ENCODE measurements at places on chromosomes 6 and 20.

DNA sequence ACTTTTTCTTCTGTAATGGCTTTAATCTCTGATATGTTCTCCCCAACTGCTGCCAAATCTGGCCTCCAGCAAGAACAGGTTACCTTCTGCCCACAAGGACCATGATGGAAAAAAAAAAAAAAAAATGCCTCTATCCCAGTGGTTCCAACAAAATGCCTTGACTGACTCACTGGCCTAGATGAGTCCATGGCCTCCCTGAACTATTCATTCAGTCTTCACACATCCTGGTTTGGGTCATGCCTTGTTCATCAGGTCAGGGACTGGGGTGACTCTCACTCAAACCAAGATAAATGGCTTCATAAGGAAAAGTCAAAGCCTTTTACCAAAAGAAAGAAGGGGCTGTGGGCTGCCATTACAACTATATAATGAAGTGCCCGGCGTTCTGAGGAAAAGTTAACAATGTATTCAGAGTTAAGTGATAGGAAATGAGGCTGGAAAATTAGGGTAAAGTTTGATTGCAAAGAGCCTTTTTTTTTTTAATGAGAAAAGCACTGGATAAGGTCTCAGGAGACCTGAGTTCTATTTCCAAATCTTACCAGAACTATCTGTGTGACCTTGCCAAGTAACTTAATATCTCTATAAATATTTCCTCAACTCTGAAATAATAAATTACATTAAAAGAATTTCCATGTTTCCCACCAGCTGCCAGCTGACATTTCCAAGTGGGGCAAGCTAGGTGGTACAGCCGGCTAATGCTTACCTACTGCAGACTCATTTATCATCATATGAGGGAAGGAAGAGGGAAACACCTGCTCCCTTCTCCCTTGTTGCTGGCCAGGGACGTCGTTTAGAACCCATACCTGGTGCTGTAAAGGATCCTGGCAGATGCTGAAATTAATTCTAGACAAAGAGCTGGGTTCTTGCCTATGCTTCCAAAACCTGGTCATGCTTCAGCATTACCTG is 380.0 kb upstream of the MARCKS start:
- no peak for DNase-seq

- no peak for DNase-seq
Measured at GRCh38 chr6:145214570-145214969, 520.8 kb downstream of the EPM2A start.

GRCh38 chr6:11093376-11093625 is 333 bp upstream of the SMIM13 start:
- no peak for DNase-seq

DNA sequence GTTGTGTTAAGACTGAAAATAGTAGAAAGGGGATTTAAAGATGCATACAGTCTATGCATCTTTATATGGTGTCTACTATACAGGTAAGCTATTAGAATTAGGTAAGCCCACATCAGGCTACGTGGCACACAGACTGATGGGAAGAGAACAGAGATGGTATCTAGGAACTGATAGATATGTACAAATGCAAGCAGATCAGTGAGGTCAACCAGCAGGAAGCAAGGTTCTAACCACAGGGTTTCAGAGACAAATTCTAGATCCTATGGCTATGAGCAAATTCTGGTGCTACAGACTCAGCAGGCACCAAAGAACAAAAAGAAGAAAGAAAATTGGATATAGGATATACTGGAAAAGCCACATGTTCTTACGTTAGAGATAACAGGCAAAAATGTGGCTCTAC is 110.6 kb downstream of the TRDN start:
- no peak for DNase-seq

- no peak for DNase-seq
Measured at GRCh38 chr20:63544241-63544957, 3.1 kb downstream of the SRMS start.

DNA sequence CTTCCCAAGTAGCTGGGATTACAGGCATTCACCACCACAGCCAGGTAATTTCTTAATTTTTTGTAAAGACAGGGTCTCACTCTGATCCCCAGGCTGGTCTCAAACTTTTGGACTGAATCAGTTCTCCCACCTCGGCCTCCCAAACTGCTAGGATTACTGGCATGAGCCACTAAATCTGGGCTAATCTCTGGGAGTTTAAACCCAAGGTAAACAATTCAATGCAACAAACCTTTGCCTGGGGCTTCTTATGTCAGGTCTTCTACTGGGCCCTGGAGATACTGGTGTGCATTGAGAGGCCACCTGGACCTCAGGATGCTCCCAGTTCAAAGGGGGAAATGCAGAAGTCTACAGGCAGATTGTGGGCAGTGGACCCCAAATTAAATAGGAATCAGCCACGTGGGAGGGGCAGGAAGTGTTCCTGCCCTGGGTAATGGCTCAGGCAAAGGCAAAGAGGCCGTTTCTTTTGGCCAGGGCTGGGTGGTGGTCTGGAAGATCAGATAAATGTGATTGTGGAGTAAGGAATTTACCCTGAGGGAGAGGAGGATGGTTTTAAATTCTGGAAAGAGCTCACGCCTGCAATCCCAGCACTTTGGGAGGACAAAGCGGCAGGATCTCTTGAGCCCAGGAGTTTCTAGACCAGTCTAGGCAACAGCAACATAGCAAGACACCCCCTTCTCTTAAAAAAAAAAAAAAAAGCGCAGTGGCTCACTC is 1.3 kb upstream of the MYBL2 start:
- no peak for DNase-seq

- no peak for DNase-seq
Measured at GRCh38 chr6:55617272-55617671, 38.3 kb upstream of the HMGCLL1 start.

- DNase-seq, result no peak
Measured at GRCh38 chr6:52347818-52348217, 14.1 kb upstream of the PAQR8 start.

DNA sequence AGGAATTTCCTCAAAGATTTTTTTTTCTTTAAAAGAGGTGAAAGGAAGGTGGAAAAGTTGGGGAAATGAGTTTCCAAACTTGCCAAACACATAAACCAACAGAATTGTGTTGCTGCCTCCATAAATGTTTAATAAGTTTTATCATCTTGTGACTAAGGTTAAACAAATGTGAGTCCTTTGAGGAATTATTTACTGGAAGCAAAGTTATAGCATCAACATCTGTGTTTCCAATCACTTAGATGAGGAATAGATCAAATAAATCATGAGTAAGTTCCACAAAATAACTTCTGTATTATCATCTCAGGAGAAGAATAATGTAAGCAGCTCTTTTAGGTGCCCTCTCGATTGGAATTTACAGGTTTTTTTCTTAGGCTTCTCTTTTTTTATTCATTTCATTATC is 20.5 kb downstream of the TSHZ2 start:
- DNase-seq, result no peak

GRCh38 chr6:155248008-155249001 is 15.5 kb upstream of the CLDN20 start:
- DNase-seq, result peak; percentile 73

DNA sequence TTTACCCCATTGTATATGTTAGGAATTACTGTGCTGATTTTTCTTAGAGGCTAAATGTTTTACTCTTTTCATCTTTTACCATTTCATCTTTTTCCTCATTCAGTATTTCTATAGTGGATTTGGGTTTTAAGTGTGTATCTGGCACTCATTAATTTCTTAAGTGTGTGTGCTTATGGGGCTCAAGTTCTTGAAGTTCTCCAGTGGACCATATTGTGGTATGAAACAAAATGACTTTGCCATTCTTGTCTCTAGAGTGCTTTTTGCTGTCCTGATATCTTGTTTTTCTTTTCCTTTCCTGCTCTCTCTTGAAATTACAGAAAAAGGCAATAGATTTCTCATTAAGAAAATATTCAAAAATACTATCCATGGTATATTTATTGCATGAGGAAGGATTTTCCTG is 123.1 kb downstream of the ARID1B start:
- no peak for DNase-seq

- DNase-seq, result peak; percentile 37
Measured at GRCh38 chr20:62274332-62274950, 28.4 kb upstream of the ADRM1 start.

DNA sequence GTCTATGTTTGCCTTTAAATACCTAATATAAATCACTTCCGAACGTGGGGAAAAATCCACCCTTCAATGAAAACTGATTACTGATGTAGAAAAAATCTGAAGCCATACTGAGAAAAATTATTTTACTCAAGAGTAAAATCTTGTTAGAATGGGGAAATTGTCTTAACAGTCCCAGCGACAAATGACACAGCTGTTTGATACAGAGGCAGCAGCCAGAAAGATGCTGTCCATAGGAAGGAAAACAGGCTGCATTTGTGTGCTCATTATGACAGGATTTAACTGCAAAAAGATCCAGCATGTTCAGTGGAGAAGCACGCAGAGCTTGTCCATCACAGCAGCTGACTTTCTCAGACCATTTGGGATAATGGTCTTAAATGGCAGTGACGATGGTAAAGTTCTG is 443.0 kb downstream of the TFAP2B start:
- no peak for DNase-seq

DNA sequence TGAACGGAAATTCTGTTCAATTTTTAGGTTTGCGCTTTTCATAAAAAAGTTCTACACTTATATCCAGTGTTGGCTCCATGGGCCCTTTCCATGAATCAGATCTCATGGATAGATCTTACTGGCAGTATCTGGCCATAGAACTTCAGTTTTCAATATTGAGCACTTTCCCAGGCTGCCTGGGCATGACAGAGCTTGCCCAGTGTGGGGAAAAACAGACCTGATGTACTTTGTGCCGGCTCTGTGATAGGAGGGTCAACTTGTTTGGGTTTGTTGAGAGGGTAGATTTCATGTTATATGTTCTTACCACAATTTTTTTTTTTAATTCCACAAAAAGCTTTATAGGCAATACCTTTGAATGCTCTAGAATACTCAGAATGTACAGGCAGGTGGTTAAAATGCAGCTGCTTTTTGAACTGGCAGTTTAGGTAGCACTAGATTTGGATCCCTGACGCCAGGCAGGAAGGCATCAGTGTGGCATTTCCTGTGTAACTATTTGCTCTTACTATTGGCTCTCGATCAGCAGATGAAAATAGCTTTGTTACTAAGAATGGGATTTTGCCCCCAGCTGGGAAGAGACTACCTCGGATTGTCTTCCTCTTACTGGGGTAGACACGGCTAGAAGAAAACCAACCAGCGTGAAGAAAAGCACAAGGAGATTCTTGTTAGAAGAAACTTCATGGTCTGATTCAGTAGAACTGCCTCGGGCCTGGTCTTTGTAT is 404.9 kb upstream of the SOX4 start:
- no peak for DNase-seq

GRCh38 chr6:156402227-156402626 is 375.0 kb upstream of the ARID1B start:
- DNase-seq, result no peak

- DNase-seq, result no peak
Measured at GRCh38 chr6:30787954-30788353, 43.6 kb upstream of the IER3 start.

GRCh38 chr6:162750776-162751175 is 23.0 kb downstream of the PACRG start:
- DNase-seq, result no peak

GRCh38 chr6:87575423-87575822 is 14.4 kb downstream of the RARS2 start:
- no peak for DNase-seq

DNA sequence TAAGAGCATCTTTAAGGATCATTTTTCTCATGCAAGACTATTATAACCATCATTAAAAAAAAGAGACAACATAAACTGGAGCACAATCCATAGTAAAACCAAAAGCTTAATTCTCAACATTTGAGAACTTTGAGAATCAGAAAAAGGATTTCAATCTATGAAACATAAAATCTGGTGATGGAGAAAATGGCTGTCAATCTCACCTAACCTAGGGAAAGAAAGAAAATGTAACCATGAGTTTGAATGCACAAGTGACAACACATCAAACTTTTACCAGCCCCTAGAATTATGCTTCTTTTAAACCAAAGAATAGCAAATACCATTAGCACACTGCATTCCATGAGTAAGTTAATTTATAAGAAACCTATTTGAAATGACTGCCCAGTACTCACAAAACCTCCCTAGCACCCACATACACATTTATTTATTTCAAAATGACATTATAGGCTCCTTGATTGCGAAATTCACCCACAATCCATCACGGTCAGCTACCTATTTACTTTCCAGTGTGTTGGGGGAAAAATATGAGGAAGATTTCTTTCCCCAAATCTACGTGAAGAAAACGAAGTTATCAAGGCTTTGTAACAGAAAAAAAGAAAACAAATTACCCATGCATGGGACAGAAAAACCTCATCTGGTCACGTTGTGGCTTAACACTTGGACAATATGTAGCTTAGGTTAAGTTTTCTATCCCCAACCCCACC is 828 bp downstream of the ASCC3 start:
- DNase-seq, result no peak

DNA sequence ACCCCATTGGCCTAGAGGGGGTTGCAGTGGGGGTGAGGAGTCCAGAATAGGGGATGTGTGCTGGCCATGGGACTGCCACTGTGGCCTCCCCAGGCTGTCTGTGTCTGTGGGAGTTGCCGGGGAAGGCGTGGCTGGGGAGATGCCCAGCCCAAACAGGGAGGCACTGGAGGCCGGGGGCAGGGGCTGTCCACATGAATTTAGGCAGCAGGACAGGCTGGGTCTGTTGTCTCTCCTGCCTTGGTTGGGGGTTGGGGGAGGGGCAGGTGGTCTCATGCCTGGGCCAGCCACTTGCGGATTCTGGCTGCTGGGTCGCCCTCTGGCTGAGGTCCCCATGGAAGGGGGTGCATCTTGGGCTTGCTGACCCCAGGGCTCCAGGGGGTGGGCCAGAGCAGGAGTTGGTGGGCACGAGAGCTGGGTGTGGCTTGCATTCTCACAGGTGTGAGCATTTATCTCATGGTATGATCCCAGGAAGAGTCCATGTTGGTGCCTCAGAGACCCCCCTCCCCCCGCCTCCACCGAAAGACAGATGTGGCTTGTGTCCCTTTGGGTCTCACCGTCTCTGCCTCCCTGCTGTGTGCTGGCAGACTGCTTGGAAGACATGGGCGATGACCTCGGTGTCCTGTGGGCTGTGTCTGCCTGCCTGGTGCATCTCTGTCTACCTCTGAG is 4.0 kb downstream of the SOX18 start:
- no peak for DNase-seq

- no peak for DNase-seq
Measured at GRCh38 chr6:34515473-34516387, 40.4 kb downstream of the SPDEF start.

DNA sequence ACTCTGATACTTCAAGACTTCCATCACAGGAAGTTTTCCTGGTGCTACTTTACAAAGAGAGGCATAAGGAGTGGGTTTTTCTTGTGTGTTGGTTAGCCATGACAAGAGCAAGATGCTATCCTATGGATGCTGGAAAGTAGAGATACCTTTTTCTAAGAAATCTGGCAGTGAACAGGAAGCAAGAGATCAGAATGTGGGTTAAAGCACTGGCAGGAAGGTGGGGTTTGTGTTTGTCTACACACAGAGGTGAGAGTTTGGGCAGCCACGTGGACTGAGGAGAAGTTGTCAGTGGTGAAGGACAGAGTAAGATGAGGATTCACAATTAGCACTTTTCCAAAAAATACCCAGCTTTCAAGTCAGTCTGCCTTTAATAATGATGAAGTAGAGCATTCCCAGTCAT is 17.9 kb downstream of the SLC2A12 start:
- no peak for DNase-seq

- no peak for DNase-seq
Measured at GRCh38 chr6:21263531-21264287, 329.8 kb upstream of the SOX4 start.
